ENCODE measurements at places on chromosomes 6 and 20.

GRCh38 chr6:108804956-108805355, 43.3 kb upstream of the ARMC2 start:
- no peak for DNase-seq

- DNase-seq: no peak
These were observed 1.5 kb upstream of the EBF4 start for GRCh38 chr20:2691127-2691526.

- no peak for DNase-seq
These were observed 342.2 kb downstream of the CDH26 start for GRCh38 chr20:60300374-60300773.

GRCh38 chr6:97765461-97765860, 482.4 kb upstream of the MMS22L start:
- peak; percentile 2 for DNase-seq

DNA sequence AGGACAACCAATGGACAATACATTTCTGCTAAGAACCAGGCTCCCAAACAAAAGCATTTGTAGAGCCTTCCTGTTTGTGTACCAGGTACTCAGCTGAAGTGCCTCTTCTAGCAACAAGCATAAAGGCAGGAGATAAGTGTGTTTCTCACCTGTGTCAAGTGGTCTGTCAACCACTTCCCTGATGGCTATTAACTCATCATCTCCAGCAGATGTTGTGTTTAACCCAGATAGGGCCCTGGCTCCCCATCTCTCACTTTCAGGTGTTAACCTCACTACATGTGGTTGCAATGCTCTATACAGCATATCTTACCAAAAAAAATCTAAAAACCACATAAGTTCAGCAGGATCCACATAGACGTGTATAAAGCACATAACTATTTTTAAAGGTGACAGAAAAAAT, 9.6 kb upstream of the IL17A start:
- DNase-seq: no peak

- no peak for DNase-seq
These were observed 143.6 kb downstream of the VEGFA start for GRCh38 chr6:43913375-43914271.

GRCh38 chr6:5671601-5672559, 334.8 kb downstream of the NRN1 start:
- DNase-seq: no peak

DNA sequence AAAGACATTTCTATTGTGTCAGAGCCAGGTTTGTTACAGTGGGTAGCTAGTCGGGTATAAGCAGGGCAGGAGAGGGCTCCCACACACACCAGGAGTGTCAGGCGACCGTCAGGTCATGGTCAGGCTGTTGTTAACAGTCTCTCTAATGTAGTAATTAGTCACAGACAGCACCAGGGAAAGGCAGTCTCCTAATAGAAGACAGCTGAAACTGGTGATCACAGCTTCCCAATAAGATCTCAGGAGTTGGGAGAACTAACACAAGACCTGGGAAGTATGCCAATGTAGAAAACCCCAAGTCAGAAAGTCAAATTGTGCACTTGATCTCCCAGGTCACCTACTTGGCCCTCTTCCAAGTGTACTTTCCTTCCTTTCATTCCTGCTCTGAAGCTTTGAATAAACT, 53.0 kb upstream of the GPR6 start:
- DNase-seq: no peak

- DNase-seq: no peak
These were observed 611 bp downstream of the EPB41L2 start for GRCh38 chr6:131062241-131063027.

GRCh38 chr20:12166053-12166717, 248.5 kb downstream of the BTBD3 start:
- DNase-seq: peak; percentile 83
